ENCODE measurements at places on chromosomes 5 and 9.

DNA sequence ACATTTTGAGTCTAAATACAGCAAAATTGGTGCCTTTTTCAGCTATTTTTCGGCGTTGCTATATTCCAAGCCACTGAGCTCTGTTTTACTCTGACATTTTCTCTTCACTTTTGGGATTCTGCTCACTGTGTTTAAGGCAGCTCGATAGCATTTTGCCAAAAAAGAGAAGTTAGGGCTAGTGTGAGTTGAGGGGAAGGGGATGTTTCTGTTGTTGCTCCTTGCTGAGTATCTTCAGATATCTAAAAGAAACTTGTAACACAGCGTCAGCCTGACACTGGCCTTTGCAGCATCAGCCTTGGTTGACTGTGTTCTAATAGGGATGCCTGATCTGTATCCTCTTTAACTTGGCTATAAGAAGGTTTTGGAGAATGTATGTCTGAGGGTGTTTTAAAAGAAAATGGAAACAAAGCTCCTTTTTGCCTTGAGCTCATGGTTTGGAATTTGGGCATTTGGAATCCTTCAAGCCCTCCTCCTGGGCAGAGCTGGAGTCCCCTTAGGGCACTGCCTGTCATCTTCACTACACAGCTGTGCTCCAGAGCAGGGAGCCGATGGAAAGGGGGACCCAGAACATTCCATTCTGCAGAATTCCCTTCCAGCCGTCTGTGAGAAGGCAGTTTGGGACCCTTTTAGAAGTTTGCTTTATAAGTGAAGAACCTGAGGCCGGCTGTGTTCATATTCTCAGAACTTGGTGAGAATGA lies 63.0 kb downstream of the EXOSC2 start:
- no peak for DNase-seq

GRCh38 chr5:12330381-12330780 lies 426.1 kb upstream of the CTNND2 start:
- no peak for DNase-seq

DNA sequence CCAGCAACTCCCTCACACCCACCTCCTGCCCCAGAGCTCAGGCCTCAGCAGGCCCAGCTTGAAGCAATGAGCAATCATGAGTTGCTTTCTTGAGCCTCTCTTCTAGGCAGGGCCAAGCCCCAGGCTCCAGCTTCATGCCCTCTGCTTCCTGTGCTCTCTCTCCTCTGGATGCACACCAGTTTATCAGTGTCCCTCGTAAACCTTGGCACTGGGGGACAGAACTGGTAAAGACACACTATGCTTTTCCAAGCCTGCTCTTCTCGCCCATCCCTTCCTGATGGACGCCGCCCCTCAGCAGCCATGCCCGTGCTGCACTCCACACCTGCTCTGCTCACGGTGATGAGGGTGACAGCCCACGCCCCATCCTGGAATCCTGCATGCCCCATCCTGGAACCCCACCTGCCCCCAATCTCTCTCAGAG lies 49.4 kb upstream of the ORM1 start:
- no peak for DNase-seq

DNA sequence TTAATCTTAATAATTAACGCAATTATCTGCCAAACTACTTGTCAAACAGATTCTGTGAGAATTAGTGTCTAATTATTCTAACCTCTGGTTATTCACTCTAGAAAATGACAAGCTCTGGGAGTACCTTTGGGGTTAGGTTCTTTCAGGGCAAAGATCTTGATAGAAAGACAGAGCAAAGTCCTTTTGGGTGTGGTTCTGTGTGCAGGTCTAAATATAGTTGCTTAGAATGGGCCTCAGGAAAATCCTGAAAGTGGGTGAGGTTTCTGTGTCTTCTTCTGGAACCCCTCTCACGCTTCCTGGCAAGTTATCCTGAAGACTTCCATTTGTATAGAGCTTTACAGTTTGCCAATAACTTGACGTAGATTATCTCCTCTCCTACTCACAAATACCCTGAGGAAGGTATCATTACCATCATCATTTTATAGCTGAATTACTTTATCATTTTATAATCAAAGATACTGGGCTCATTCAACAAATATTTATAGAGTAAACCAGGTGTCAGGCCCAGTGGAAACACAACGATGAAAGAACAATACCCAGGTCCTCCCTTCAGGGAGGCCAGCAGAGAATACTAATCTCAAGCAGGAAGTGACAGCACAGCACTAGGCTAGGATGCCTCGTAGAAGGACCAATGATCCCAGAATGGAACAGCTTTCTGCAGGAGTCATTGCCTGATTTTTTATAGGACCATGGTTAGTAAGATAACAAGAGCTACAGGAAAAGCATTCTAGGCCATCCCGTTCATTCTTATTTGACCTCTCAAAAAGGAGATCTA lies 27.6 kb upstream of the LHFPL2 start:
- no peak for DNase-seq

- DNase-seq = no peak
Measured at GRCh38 chr5:134508521-134509195, 16.8 kb upstream of the JADE2 start.

DNA sequence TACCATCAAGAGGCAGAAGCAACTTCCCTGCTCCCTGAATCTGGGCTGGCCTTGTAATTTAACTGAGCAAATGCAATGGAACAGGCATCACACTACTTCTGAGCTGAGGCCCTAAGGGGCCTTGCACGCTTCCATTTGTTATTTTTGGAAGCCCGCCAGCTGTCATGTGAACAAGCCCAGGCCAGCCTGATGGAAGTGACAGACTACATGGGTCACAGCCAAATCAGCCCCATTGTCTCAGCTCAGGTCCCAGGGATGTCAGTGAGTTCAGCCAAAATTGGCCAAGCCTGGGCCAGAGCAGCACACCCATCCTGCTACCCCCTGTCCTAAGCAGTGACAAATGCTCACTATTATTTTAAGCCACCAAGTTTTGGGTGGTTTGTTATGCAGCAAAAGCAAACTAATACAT lies 72.8 kb downstream of the PRRT1B start:
- DNase-seq = no peak

DNA sequence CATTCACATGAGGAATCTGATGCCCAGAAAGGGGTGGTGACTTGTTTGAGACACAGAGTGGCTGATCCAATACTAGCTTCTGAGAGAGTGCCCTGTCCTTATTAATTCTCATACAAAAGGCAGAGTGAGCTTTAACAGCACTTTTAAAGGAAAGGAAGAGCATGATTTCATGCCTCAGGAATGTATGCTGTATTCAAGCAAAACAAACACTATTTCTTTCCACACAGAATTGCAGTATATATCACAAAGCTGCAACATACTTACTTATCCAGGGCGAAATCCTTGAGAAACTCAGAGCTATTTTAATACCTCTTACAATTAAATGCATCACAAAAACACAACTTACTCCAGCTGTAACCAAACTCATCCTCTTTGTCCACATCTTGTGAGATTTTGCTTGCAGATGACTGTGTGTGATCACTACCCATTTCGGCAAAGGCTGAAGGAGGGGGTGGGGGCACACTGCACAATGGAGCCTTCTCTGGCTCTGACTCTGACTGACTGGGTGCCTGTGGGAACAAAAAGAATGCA lies 139.8 kb downstream of the MPDZ start:
- no peak for DNase-seq

GRCh38 chr5:37859805-37860204 lies 20.0 kb upstream of the GDNF start:
- DNase-seq = no peak

GRCh38 chr9:14958989-14959388 lies 48.8 kb upstream of the FREM1 start:
- no peak for DNase-seq

DNA sequence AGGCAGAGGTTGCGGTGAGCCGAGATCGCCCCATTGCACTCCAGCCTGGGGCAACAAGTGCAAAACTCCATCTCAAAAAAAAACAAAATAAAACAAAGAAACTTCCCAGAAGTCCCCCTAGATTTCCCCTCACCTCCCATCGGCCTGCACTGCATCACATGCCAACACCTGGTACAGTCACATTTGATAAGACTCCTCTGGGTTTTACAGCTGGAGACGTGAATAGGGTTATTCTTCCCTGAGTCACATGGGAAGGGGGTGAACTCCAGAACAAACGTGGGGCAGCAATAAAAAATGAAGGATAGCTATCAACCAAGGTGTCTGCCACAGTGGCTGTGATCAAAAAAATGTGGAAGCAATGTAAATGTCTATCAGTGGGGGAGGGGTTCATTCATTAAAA lies 26.0 kb downstream of the SPRY4 start:
- DNase-seq = no peak

DNA sequence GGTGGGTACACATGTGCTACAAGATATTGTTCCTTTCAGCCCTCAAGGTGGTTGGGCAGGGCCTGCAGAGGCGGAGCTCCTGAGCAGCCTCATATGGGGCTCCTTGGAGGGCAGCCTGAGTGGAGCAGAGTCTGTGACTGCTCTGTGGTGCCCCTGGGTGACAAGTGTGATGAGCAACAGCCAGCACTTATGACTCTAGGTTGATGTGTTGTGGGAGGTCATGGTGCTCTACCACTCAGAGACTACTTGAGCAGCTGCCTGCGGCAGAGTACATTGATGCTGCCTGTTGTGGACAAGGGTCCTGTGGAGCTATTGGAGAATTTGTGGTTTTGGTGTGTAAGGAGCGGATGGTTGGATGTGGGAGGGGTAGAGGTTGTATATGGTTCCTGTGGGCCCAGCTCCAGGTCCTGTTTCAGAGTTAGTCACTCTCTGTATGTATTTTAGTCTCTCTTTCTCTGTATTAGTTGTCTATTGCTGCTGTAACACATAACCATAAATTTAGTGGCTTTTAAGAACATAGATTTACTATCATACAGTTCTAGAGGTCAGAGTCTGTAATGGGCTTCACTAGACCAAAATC lies 141.3 kb downstream of the SREK1 start:
- no peak for DNase-seq

- DNase-seq = no peak
Measured at GRCh38 chr9:134728021-134728795, 86.6 kb downstream of the COL5A1 start.

GRCh38 chr9:101778332-101778731 lies 39.9 kb upstream of the GRIN3A start:
- no peak for DNase-seq

DNA sequence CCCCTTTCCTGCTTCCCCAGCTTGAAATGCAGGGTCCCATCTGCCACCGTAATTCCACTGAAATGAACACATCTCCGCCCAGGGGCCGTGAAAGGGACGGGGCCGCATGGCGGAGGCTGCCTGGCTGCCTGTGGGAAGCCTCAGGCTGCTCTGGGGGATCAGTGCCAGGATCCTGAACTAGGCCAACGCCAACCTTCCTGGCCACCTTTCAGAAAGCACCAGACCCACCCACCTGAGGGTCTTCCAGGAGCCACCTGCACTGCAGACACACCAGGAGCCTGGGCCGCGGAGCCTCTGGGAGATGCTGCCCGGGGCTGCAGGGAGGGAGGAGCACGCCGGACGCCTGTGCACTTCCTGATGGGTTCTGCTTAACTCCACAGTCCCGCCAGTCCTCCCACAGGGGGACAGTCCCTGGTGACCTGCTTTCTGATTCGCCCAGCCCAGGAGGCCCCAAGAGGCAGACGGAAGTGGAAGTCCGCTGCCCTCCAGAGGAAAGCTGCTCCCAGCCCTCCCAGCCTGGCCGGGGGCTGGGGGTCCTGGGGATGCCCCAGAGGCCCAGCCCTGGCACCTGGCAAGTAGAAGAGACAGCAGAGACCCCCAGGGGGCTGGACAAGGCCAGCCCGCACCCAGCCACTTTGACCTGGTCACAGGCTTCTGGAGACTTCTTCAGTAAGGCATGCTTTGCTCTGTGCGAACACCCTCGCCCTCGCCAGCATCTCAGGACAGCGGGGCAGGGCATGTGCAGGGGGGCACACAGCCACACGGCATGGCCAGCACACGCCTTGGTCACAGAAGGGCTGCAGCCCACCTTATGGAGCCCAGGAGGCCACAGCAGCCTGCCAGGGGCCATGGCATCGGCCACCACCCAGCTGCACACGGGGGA lies at the start of gene CARD9:
CARD9 (minus strand) TSS at position 370 of the 883 bp plus-strand sequence. CDS start 1,591 bp downstream, outside the sequence.
- no peak for DNase-seq

DNA sequence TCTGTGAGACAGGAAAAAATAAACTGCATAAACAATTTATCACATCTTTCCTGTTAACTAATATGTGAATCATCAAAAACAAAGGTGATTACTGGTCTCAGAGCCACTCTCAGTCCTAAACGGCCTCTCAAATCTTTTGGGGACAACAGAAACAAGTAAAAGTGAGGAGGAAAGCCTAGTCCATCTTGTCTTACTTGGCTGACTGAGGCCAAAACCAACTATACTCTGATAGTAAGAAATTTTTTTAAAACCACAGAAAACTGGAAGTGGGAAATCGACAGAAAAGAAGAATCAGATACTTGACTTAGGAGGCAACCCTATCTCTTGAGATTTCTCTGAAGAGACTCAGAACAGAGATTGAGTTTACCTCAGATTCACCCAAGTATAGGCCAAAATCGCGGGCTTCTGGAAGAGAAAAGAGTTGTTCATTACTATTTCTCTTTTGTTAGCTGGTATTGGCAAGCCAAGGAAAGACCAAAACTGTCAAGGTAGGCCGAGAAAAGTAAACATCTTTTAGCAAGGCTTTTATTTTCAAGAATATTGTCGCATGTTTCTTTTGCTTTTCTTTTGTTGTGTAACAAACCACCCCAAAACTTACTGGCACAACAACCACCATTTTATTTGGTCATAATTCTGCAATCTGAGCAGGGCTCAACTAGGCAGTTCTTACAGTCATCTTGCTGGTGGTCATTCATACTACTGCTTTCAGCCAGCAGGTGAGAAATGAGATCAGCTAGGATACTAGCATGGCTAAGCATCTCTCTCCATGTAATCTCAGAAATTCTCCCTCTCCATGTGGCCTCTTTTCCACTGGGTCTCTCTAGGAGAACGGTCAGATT lies 46.1 kb downstream of the RFX3 start:
- DNase-seq = no peak

- no peak for DNase-seq
Measured at GRCh38 chr9:131728546-131728910, 11.3 kb downstream of the RAPGEF1 start.

DNA sequence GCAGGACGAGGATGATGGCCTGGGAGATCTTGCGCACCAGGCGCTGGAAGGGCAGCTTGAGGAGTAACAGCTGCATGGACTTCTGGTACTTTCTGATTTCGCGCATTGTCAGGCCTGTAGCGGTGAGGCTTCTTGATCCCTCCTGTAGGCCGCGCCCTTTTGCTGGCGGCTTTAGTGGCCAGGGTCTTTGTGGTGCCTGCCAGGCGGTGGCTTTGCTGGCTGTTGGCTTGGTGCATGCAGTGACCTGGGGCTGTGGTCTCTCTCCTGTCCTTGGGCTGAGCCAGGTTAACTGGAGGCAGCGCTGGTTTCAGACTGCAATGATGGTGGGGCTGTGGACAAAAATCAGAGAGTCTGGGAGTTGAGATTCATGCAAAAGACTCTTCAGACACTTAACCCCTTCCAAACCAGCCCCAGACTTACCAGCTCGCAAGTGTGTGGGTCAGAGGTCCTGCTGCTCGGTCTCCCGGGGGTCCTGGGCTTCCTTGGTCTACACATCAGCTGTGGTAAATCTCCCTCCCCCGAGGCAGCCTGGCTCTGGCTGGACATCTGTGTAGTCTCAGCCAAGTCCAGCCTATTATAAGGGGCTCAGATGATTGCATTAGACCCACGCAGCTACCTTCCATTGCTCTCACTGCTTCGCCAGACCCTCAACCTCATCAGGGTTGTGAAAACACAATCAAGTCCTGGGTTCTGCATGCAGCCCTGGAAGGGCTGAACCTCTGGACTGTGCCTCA lies 4.8 kb downstream of the TAF11L12 start:
- DNase-seq = no peak

- DNase-seq = no peak
Measured at GRCh38 chr9:99732715-99733114, 89.0 kb upstream of the NR4A3 start.

GRCh38 chr9:92968081-92968480 lies 20.8 kb downstream of the FGD3 start:
- DNase-seq = no peak

- no peak for DNase-seq
Measured at GRCh38 chr5:153460421-153460820, 30.0 kb upstream of the GRIA1 start.

- DNase-seq = no peak
Measured at GRCh38 chr5:7876867-7877266, 7.9 kb downstream of the MTRR start.

All from activated CD8-positive, alpha-beta memory T cell treated with anti-CD3 and anti-CD28 coated beads for 1 hour (primary cell).